ENCODE measurements at places on chromosomes 13 and 19. TPM values are rescaled to one million over a fixed set of nuclear protein-coding genes. Genes with fewer than 3 reads are reported as not detected.

Gene IGSF23
- not detected for total RNA-seq

Gene CLEC17A
- total RNA-seq, result not detected

Gene ZNF554
- total RNA-seq, result 7.1 TPM

Gene ZNF627
- 10.2 TPM for total RNA-seq

Gene CCL25
- not detected for total RNA-seq

Gene MTMR6
- total RNA-seq, result 24.1 TPM

Gene ZSCAN4
- total RNA-seq, result not detected

Gene LIM2
- total RNA-seq, result not detected

Gene ZNF264
- 46.3 TPM for total RNA-seq

Gene RCBTB2
- total RNA-seq, result 10.8 TPM

Gene KASH5
- not detected for total RNA-seq

Gene ZNF112
- 6.6 TPM for total RNA-seq

Gene SKA3
- total RNA-seq, result 0.23 TPM

Gene DLEU7
- 0.42 TPM for total RNA-seq

Gene ADAMTSL5
- total RNA-seq, result 3.9 TPM

Gene RFX1
- 8.9 TPM for total RNA-seq

Gene FBXO17
- 39.9 TPM for total RNA-seq

Gene ZNF285
- total RNA-seq, result 6.3 TPM

Gene KCNC3
- 0.69 TPM for total RNA-seq

Gene ZNF432
- 8.7 TPM for total RNA-seq

Gene CATSPERD
- total RNA-seq, result not detected

Gene SOX1
- not detected for total RNA-seq

Gene LPAR6
- total RNA-seq, result 14.2 TPM

Gene TUBB4A
- total RNA-seq, result 4.7 TPM

Gene GNA15
- total RNA-seq, result 13.8 TPM

Gene NPAS1
- total RNA-seq, result 0.34 TPM

Gene MATK
- total RNA-seq, result 2.0 TPM

Gene SF3A2
- total RNA-seq, result 36.0 TPM

Gene PDCD2L
- 8.6 TPM for total RNA-seq

Gene RNF17
- total RNA-seq, result not detected

Gene SRRM5
- total RNA-seq, result 0.33 TPM

Gene TIMM29
- total RNA-seq, result 58.7 TPM

Gene SBK3
- total RNA-seq, result 1.5 TPM

Gene CGB2
- not detected for total RNA-seq

Gene OR7A17
- total RNA-seq, result not detected

Gene PLPPR2
- total RNA-seq, result 32.0 TPM

Gene ZNF302
- 29.5 TPM for total RNA-seq

Gene DHRS12
- total RNA-seq, result 10.3 TPM

Gene TEX29
- 0.83 TPM for total RNA-seq

Gene PSG7
- not detected for total RNA-seq

Gene ZNF541
- 0.23 TPM for total RNA-seq

Gene ZNF296
- 0.17 TPM for total RNA-seq
